ENCODE measurements at places on chromosomes 7 and 10.

GRCh38 chr10:77715088-77715487 is 77.5 kb upstream of the KCNMA1 start:
- DNase-seq, result no peak

DNA sequence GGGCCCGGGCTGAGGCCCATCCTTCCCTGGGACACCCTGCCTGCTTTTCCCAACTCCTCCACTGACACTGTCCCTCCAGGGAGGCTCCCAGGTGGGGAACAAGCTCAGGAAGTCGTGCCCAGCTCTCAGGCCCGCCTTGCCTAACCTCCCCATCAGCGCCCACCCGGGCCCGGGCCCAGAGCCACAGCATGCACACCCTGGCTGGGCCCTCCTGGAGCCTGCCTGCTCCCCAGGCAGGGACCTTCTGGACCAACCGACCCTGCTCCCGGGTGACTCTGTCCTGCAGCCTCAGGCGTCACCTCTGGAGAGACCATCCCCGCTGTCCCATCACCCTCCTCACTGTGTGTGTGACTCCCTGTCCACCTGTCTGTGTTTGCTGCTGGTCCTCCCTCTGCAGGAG is 1.8 kb upstream of the TMEM184A start:
- DNase-seq, result no peak

- no peak for DNase-seq
These were observed 8.2 kb downstream of the CLDN12 start for GRCh38 chr7:90411510-90411909.

GRCh38 chr7:130960208-130960988 is 226.4 kb upstream of the KLF14 start:
- DNase-seq, result no peak

- no peak for DNase-seq
These were observed 52.1 kb downstream of the GNAI1 start for GRCh38 chr7:80186721-80187120.

- no peak for DNase-seq
These were observed 37.2 kb downstream of the ZNF33A start for GRCh38 chr10:38047666-38048065.

DNA sequence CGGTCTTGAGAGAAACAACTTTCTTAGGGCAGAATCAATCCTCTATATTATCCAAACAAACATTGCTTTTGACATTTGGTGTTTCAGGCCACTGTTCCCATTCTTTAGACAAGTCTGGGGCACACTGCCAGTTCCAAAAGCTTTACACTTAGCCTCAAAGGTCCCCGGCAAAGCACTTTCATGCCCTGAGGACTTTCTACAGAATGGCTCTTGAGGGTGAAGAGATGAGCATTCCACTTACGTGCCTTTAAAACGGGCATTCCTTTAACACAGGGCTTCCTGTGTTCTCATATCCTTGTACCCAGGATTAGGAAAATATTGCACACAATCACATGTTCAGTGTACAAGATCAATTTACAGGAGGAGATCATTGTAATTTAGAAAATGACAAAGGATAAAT is 13.1 kb upstream of the TMEM213 start:
- DNase-seq, result no peak

DNA sequence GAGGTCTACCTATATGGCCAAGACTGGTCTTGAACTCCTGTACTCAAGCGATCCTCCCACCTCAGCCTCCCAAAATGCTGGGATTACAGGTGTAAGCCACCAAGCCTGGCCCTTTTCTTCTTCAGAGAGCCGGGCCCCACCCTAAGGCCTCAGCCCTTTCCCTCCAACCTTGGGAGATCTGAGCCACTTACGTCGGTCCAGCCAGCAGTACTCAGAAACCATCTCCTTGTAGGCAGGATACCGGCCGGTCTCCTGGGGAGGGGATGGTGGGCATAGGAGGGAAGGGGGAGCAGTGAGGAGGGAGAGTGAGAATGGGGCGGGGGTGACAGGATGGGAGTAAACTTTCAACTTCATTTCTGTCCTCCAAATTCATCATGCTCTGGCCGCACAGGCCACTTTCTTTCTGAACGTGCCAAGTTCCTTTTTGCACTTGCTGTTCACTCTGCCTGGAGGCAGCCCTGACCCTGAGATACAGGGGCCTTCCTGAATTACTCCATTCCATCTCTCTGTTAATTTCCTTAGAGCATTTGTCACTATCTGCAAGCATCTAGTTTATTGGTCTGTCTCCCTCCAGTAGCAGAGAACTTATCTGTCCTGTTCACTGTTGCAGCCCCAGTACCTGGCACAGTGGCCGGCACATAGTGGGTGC is 10.4 kb downstream of the PDZD7 start:
- DNase-seq, result no peak

DNA sequence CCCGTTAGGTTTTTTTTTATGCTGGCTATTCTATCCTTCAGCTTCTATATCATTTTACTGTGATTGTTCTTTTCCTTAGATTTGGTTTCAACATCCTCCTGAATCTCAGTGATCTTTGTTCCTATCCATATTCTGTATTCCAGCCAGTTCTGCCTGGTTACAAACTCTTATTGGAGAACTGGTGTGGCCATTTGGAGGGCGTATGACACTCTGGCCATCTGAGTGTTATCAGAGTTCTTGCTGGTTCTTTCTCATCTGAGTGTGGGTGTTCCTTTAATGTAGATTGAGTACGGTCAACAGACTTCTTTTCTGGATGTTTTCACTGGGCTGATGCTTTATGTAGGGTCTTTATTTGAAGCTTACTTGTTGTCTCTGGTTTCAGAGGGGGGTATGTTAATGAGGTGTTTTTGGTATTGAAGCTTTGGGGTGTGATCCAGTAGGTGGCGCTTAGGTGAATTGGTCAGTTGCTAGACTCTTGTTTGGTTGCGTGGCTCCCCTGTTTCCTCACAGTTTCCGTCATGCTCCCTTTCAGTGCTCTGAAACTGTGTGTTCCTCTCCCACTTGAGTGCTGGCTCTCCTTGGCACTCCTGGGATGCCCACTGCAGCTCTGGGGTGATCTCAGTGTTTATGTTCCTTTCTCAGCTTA is 80.7 kb downstream of the FANK1 start:
- DNase-seq, result no peak

DNA sequence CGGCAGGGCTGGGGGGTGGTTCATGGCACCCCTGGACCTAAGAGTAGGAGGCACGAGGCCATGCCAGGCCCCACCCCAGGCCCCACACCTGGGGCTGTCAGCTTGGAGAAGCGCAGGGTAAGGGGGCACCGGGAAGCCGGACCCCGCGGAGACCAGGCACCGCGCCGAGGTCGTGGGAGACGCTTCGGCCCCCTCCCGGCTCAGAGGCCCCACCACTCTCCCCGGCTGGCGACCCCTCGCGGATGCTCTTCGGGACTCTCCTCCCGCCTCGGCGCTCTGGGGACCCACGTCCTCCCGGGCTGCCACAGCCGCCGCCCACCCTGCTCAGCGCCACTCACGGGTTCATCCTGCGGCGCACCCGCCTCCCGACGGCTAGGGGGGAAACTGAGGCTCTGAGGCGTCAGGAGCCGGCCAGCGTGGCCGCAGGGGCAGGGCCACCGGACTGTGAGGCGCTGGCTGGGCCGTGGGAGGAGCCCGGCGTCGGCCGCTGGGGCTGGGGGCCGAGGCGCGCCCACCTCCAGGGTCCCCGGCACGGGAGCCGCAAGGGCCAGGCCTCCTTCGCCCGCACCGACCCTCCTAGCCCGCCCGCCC is 25.9 kb downstream of the PDGFA start:
- DNase-seq, result no peak

DNA sequence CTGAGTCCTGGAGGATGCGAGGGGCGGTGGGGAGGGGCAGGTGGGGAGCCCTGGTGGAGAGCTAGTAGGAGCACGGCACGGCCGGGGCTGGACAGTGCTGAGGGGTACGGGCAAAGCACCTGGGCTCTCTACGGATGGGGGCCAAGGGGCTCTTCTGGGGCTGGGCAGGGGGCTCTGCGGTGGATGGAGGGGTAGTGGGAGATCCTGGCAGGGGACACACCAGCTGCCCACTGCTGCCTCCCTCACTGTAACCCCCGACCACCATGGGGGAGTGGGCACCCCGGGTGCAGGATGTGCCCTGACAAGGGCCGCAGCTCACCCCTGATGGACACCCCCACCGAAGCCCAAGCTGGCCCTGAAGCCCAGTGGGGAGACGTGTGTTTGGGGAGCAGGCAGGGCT is 203.3 kb downstream of the ELFN1 start:
- no peak for DNase-seq

DNA sequence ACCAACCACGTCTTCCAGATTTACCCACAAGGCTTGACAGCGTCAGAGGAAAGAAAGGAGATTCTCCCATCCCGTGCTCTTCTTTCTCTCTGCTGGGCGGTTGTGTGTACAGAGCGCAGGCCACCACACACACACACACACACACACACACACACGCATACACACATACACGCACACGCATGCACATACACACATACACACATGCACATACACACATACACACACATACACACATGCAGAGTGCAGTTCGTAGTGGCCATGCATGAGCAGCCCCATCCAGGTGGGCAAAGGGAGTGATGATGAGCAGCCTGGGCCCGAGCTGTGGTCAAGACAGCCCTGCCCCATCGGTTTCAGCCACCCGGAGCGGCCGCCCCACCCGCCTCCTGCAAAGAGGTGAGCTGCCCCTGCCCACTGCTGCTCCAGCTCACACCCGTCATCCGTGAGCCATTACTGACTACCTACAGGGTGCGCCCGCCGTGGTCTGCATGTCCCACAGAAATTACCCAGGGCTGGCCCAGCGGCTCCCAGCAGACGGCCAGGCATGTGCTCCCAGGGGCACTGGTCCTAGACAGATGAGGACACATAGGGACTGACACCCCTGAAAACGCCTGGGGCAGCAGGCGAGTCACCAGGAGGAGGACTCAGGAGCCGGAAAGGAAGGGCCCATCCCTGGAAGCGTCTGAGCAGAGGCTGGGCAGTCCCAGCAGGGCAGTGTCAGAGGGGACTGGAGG is 69.6 kb downstream of the ASB13 start:
- no peak for DNase-seq

DNA sequence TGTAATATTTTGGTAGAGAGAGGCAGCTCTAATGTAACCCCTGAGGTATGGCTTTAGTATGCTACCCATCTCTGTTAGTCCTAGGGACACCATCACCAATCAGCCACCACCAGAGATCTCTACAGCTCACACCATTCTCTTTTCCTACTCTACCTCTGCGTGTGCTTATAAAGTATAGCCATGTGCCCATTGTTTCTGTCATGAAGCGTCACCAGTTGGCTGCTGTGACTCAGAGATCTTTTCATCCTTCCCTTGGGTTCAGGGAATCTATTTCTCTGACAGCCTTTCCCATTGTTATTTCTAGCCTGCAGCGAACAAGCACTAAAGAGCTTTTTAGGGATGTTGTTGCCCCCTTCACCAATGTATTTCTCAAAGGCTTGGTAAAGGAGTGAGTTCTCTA is 103.3 kb downstream of the TPST1 start:
- DNase-seq, result no peak

DNA sequence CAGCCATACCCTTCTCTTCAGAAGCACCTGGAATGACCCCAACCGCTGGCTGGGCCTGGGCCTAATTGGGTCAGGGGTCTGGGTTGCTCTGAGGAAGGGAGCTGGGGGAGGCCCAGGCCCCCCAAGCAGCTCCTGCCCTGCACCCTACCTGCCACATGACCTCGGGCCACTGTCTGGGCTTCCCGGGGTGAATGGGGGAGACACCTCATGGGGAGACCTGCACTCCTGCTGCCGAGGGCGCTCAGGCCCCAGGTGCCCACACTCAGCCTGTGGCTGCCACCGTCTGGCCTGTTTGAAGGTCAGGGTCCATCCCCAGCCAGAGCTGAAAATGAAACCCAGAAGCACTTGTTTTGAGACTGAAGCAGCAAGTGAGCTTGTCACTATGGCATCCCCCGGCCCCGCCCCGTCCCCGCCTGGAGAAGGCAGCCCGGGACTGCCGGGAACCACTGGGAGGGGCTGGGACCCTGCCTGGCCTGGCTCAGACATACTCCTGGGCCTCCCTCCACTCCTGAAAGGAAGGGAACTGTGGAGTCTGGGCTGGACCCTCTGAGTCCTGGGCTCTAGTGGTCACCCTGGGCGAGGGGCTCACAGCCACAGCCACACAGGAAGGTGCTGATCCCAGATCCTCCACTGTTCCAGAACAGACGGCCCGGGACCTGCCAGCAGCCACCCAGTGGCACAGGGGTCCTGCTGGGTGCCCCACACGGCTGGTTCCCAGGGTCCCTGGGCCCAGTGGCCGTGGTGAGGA is 7.4 kb upstream of the MICALL2 start:
- no peak for DNase-seq

DNA sequence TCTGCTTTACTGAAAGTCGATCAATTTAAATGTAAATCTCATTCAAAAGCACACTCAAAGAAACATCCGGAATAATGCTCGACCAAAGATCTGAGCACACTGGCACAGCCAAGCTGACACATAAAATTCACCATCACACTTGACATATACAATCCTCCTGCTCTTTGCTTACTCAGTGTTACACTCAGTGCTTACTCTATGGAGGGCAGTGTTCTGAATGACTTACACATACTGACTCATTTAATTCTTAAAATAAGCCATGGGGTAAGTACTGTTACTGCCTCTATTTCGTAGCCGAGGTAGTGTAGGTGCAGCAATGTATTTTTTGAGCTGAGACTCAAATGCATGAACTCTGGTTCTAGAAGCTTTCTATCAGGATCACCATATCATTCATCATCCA is 421.5 kb upstream of the LRRN3 start:
- DNase-seq, result no peak

DNA sequence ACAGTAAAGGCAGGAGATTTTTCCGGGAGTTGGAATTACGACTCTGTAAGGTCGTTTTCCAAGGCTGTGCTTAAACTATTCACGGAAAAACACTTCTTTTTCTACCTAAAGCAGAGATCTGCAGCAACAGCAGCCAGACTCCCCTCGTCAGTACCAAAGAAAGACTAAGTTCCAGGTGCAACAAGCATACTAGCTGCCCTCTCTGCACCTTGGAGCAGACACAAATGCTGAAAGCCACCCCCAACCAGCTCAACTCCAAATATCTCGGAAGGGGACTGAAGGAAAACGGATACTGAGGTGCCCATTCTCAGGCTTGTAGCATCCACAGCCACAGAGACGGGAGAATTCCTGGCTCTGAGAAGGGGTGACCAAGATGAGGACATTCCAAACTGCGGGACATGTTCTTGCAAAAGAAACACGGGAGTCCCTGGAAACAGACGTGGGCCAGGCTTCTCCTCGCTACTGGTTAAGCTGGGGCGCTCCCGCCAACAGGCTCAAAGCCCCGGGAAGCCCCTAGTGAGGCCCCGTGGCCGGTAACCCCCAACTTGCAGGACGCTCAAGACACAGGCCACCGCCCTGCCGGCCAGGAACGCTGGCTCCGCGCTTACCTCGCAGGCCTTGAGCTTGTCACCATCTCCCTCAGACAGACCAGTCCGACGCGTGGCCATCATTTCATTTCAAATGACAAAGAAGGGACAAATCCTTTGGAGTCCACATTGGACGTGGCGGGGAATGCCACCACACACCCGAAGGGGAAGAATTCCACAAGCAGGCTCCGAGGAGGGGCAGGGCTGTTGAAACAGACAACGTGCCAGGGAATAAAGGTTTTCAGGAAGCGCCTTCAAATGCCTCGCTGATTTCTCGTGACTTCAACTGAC is 2.2 kb downstream of the ARHGAP21 start:
- DNase-seq, result no peak

DNA sequence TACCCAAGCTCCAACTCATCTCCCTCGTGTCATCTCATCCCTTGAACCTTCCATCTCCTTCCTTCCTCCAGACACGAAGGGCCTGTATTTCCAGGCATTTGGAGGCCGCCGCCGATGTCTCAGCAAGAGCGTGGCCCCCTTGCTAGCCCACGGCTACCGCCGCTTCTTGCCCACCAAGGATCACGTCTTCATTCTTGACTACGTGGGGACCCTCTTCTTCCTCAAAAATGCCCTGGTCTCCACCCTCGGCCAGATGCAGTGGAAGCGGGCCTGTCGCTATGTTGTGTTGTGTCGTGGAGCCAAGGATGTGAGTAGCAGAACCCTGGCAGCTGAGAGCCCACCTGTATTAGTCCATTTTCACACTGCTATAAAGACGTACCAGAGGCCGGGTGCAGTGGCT is 5.5 kb downstream of the FBXO24 start:
- DNase-seq, result no peak
